Stimulated activated naive CD8-positive, alpha-beta T cell treated with anti-CD3 and anti-CD28 coated beads, Interleukin-15, amount 100 ng/mL, for 72 hours (primary cell): ENCODE measurements at places on chromosomes 11 and 22.
A peak's percentile ranks its signal among the peaks of the same experiment; 100 is the strongest.

DNA sequence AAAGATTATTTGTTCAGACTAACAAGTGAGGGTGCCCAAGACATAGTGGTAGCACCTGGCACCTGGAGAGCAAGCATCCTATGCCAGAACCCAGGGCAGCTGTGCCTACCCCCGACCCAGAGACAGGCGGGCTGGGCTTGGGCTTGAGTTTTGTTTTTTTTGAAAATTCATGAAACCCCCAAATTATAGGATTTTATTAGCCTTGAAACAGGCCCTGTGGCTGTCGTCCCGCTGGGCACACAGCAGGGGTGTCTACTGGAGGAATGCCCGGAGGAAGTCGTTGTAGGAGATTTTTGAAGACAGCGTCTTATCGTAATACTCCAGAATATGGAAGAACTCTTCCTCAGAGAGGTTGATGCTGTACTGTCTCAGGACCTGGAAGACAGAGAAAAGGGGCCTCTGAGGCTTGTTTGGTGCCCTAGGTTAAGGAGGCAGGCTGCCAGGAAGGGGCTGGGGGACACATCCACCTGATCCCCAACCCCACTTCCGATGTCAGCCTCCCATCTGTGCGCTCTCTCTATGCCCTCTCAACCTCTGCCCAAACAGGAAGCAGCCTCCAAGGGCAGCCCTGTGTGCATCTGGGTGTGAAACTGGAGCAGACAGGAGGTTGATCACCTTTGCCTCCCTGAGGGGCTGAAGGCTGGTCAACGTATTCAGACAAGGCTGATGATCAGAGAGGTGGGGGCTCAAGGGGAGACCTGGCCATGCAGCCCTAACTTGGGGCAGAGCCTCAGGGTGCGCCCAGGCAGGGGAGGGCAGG lies 117.0 kb downstream of the MPPED1 start:
- no peak for DNase-seq

- DNase-seq: no peak
Measured at GRCh38 chr11:119179983-119180382, 5.3 kb upstream of the NHERF4 start.

GRCh38 chr22:17302616-17303015 lies 66.6 kb upstream of the CECR2 start:
- DNase-seq: no peak

- no peak for DNase-seq
Measured at GRCh38 chr11:11963842-11964773, 44.3 kb downstream of the DKK3 start.

GRCh38 chr22:17808693-17809403 lies 34.6 kb upstream of the BID start:
- no peak for DNase-seq

DNA sequence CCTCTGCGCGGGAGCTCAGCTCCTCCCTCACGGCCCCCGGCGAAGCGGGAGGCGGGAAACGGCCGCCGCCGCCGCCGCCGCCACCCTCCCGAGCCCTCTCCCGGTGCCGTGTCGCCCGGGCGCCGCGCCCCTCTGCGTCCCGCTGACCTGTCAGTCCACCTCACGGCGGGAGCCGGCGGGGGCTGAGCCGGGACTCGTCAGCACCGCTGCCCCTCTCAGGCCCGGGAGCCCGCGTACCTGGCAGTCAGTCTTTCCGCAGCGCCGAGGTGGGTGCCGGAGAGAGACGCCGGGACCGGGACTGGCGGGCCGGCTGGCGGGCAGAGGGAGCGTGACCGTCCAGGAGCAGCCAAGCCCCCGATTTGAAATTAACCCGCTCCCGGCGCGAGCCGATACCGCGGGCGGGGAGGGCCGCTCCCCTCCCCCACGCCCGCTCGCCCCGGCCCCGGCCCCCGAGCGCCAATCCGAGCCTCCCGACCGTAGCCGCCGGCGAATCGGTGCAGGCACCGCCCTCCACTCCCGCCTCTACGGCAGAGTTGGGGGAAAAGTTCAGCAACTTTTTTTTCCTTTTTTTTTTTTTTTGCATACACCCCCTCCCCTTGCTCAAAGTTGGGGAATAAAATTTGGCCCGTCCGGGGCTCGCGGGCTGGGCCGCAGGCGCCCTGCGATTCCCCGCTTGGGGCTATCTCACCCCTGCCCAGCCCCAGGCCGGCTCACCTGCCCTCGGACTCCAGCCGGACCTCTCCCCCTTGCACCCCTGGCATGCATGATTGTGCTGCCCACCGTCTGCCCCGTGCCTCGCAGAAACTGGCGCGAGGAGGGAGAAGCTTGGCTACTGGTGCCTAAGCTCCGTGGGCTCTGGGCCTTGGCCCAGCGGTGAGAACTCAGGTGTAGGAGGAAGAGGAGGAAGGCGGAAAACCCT lies 774 bp upstream of the E2F8 start:
- no peak for DNase-seq

DNA sequence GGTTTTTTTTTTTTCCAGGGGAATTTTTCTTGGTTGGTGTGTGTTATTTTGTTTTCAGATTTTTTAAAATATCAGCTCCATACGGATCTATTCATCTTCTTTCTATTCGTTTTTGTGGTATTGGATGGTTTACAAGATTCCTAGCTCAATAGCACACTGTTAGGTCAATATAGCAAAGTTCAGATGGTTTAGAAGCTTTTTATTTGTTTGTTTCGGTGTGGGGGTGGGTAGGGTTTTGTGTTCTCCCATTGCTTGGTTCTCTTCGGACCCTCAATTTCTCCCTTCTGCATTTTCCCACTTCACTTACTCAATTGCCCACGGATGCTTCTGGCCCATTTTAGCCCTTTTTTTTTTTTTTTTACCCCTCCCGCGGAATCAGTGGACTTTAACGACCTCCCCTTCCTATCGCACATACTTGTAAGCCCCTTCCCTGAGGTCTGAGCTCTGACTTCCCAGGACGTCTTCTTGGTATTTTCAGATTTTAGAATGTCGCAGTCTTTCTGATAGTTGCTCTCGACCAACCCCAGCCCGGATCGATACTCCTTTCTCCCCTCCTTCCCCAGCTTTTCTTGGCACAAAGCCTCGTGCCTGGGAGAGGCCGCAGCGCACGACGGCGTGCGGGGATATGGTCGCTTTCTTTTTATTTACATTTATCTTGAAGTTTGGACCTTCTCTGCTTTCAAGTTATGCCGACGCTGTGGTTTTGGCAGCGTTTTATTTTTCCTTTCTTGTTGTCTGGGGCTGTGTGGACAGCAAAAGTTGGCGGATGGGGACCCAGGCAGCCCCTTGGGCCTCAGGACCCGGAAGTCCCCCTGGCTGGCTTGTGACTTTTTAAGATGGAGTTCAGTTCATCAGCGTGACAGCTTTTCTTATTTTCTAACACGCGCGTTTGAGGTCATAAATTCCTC lies 4.4 kb upstream of the SPDYC start:
- no peak for DNase-seq

GRCh38 chr11:46655631-46656030 lies 38.3 kb downstream of the ATG13 start:
- DNase-seq: no peak

- no peak for DNase-seq
Measured at GRCh38 chr11:70134490-70134889, 56.4 kb downstream of the ANO1 start.

- DNase-seq: no peak
Measured at GRCh38 chr22:38707346-38707745, 1.6 kb downstream of the GTPBP1 start.

GRCh38 chr11:94972700-94973098 lies 657 bp downstream of the CWC15 start:
- no peak for DNase-seq

DNA sequence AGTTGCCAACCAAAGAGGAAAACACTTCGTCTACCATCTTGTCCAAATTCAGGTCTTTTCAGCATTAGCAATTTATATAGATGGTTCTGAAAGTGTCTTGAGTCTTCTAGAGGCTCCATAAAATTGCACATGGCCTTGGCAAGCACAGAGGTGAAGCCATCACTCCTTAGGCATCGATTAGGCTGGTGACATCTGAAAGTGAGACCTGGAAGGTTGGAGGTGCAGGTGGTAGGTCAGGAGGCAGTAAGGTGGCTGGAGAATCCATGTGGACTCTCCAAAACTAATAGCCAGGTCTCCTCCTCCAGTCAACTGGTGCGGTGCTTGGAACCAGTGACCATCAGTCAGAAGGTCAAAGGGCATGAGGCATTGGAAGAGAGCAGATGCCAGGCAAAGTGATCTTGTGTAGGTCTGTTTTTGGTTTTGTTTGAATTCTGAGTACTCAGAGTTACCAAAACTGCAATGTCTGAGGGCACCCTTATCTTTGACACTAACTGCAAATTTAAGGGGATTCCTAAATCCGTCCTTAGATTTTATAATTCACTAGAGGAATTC lies 6.6 kb upstream of the APOL2 start:
- DNase-seq: no peak

DNA sequence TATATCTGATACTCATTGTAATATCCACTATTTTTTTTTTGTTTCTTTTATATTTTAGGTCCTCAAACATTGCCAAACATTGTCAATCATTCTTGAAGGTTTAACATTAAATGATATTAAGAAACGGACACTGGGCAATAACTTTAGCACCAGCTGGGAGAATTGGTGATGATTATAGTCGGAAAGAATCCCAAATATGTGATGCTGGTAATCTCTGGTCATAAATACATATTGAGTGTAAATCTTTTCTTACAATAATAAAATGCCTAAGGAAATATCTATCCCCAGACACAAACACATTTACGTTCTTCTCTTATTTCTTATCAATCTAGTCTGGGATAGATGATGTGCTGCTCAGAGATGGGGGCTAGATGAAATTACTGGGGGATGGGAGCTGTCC lies 25.2 kb downstream of the OR51E2 start:
- no peak for DNase-seq

DNA sequence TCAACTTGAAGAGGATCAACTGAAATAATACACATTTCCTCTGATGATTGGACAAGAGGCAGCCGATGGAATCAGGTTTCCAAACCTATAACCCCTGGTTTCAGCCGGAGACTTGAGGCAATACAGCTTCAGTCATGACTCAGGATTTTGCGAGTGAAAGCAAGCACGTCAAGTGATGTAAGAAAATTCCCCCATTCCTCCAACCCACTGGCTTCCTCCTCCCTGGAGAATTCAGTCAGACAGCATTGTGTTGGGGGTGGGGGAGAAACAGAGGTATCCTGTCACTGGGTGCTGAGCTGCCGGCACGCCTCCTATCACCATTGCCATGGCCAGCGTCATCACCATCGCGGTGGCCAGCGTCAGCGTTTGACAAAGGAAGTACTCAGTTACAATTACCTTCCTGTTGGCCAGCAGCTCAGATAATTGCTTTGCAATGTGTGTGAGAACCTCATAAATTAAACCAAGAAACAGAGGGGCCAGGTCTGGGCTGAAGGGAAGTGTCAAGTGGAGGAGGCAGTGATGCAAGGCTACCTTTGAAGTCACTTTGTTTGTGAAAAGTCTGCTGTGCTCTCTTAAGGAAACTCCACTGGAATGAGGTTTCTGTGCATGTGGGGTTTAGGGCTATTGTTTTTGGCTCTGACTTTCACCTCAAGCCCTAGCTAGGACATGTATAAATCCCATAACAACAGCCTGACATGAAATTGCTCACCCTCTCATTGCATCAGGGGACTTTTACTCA lies 50.2 kb downstream of the LIF start:
- DNase-seq: peak; percentile 49

DNA sequence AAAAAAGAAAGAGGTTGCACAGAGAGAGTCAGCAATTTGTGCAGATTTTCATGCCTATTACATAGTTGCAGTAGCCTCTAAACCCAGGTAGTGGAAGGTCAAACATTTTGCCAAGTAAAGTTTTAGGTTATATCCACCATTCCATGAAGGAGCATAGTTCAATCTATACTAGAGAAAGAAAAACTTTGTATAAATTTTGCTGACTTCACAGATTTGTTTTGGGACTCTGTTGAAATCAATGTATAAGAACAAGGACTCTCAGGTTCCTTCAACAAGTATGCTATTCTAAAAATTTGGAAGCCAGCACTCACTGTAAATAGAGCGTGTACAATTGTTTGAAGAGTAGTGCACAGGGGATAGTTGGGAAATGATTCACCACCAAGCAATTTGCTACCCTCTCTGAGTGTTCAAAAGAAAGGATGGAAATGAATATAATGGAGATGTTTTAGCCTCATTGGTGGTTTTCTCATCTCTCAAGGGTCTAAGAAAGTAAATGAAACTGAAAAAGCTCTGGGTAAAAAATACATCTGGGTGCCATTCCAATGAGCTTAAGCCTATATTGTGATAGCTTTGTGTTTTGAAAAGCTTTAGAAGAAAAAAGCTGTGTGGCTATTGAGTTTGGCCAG lies 508.4 kb upstream of the LUZP2 start:
- DNase-seq: no peak

GRCh38 chr22:45244916-45245315 lies 4.2 kb upstream of the KIAA0930 start:
- DNase-seq: no peak

DNA sequence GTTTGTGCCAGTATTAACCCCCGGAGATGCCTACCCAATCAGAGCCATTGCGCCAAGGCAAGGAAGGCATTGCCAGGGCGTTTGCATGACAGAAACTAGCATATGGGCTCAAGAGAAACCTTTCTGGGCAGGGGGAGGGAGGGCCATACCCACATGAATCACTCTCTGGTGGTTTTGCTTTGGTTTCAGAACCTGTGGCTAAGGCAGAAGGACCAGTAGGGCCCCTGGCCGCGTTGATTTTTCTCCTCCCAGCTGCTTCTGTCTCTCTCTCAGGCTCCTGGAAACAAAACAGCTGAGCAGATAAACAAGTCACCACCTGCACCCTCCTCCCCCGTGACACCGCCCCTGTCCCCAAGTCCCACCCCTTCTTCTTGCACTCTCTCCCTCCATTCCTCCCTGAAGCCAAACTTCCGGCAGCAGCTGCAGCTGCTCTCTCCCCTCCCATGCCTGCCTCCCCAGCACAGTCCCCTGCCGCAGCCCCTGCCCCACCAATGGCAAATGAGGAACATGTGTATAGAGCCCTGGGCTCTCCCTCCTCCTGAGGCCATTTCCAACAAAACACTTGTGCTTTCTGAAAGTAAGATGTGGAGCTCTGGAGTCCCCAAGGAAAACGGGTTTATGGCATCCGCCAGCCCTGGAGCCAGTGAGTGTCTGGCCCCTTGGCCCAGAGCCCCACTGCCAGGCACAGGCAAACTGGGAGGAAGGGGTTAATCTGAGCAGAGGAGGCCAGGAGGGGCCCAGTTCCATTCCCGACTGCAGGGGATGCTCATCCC lies 39.0 kb upstream of the ADA2 start:
- DNase-seq: peak; percentile 68

GRCh38 chr11:2217211-2218030 lies 45.8 kb upstream of the TH start:
- DNase-seq: no peak

- DNase-seq: peak; percentile 60
Measured at GRCh38 chr11:125514336-125515101, 18.5 kb upstream of the FEZ1 start.

DNA sequence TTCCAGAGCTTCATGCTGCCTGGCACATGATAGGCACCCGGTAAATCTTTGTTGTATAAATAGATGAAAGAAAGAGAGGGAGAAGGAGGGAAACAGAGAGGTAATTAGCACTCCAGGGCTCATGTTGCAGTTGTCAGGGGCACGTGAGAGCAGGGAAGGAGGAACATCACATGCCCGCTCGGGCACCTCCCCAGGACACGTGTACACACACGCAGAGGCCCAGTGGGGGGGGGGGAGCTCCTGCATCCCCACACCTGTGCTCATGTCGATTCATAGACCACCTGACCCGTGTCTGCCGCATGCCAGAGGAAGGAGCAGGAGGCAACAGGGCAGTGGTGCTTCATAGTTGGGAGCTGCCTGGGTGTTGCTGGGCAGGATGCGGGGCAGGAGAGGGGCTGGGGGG lies 37.1 kb upstream of the NNMT start:
- no peak for DNase-seq
